Activated T-helper 1 cell treated with anti-CD3 and anti-CD28 coated beads, Interleukin-2, amount 50 U/mL, for 16 hours (primary cell): ENCODE measurements at places on chromosomes 2 and 18.

GRCh38 chr18:8659609-8660242 lies 45.6 kb upstream of the MTCL1 start:
- no peak for DNase-seq

DNA sequence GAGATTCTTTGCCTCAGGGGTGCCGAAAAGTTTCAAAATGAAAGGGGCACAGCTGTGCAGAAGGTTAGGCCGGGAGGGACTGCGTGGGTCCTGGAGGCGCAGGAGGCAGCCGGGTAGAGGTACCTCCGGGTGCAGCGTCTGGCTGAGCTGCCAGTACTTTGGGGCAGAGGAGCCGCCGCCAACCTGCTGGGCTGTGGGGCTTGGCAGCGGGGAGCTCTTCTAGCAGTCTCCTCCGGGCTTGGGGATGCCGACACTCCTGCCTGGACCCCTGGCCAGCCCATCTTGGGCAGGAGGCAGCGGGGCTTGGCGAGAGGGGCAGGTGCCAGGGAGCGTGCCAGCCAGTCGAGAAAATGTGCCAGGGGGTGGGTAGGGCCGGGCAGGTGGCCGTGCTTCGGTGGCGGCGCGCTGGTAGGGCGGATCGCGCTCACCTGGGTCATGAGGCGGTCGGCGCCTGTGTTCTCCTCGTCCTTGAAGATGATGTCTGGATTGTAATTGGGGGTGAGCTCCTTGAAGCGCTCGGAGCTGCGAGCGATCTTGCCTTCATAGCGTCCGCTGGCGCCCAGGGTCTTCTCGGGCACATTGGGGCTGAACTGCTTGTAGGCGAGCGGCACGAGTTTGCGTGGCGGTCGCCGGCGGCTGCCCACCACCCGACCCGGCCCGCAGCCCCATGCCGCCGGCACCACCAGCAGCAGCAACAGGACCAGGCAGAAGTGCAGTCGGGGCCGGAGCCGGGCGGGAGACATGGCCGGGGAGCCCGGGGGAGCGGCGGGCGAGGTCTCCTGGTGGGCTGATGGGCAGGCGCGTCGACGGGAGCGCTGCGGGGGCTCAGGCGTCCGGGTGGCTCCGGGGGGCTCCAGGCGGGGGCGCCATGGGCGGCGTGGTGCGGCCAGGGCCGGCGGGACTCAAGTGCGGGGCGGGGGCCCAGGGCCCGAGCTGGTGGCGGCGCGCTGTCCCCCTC lies 717 bp downstream of the IHH start:
- no peak for DNase-seq

- DNase-seq, result no peak
Measured at GRCh38 chr2:197873293-197873701, 68.9 kb downstream of the PLCL1 start.

DNA sequence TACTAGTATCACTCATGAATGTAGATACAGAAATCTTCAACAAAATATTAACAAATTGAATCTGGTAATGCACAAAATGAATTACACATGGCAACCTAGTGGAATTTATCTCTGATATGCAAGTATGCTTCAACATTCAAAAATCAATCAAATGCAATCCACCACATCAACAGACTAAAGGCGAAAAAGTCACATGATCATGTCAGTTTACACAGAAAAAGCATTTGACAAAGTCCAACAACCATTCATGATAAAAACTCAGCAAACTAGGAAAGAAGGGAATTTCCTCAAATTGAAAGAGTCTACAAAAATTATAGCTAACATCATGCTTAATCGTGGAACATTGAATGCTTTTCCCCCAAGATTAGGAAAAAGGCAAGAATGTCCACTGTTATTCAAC lies 150.5 kb upstream of the BCL2L11 start:
- DNase-seq, result no peak

GRCh38 chr2:209519906-209520305 lies 96.1 kb downstream of the MAP2 start:
- no peak for DNase-seq

- DNase-seq, result no peak
Measured at GRCh38 chr2:225103737-225104141, 61.5 kb upstream of the DOCK10 start.

DNA sequence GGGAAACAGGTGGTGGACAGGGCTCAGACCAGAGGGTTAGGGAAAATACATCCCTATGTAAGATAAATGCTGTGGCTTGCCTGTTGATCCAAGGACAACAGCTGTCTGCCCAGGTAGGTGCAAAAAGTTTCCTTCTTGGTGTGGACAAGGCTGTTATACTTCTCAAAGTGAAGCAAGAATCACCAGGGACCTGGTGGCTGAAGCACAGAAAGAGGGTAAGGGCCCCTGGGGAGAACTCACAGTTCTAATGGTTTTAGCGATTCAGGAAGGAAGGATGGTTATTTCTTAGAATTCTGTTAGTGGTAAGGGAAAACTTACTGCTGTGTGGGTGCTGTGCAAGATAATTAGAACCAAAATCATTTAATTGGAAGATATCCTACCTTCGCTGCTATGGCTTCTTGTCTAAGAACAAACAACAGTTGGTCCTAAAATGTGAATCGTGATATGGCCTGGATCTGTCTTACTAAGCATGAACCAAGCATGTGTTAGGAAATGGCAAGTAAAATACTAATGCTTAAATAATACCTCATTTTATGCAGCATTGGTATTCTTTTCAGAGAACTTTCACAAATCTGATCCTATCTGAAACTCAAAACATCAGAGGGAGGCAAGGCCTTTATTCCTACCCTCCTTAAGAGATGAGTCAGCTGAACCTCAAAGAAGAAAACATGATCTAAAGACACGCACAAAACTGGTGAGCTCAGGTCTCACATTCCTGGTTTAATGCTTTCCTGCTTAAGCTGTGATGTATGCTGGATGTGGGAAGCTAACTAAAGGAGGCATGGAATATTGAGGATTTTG lies 159.2 kb upstream of the THUMPD2 start:
- no peak for DNase-seq

- no peak for DNase-seq
Measured at GRCh38 chr2:146874260-146874658, 970.6 kb upstream of the ACVR2A start.

GRCh38 chr2:111035830-111036441 lies 84.8 kb upstream of the BCL2L11 start:
- DNase-seq, result no peak

- DNase-seq, result no peak
Measured at GRCh38 chr2:56100791-56101312, 82.9 kb upstream of the CCDC85A start.

DNA sequence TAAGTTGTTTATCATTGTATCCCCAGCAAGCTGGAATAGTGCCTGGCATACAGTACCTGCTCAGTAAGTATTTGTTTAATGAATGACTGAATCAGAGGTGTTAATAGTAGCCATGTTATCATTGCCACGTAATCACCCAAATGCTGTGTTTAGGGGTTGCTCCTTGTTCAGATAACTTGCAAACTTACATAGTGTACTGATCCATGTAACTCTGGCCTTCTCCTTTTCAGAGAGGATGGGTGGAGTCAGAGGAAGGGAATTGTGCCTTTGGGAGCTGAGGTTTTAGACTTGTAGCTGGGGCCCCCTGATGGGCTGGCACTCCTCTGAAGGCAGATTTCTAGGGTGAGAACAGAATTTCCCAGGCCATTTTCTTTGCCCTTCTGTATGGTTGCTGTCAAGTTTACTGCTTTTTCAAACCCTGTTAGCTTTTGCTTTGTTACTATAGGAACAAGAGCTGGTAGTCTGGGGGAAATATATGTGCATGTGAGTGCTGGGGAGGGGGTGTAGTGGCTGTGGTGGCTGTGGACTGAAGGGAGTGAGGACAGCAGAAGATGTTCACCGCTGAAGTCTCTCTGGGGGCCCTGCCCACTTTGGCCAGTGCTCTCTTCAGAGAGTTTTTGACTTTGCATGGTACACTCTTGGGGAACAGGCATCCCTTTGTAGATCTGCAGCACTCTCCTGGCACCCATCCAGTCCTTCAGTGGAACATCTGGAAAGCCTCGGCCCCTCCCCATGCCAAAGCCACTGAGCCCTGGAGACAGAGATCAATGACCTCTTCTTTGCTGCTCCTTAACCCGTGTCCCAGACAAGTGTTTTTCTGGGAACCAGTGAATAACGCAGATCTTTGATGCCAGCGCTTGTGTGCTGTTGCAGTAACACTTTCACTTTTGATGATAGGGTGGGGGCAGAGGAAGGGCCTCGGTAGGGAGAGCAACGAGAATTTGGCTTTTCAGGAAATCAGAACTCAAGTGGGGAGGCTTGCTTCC lies 209.0 kb downstream of the PRKCE start:
- no peak for DNase-seq

DNA sequence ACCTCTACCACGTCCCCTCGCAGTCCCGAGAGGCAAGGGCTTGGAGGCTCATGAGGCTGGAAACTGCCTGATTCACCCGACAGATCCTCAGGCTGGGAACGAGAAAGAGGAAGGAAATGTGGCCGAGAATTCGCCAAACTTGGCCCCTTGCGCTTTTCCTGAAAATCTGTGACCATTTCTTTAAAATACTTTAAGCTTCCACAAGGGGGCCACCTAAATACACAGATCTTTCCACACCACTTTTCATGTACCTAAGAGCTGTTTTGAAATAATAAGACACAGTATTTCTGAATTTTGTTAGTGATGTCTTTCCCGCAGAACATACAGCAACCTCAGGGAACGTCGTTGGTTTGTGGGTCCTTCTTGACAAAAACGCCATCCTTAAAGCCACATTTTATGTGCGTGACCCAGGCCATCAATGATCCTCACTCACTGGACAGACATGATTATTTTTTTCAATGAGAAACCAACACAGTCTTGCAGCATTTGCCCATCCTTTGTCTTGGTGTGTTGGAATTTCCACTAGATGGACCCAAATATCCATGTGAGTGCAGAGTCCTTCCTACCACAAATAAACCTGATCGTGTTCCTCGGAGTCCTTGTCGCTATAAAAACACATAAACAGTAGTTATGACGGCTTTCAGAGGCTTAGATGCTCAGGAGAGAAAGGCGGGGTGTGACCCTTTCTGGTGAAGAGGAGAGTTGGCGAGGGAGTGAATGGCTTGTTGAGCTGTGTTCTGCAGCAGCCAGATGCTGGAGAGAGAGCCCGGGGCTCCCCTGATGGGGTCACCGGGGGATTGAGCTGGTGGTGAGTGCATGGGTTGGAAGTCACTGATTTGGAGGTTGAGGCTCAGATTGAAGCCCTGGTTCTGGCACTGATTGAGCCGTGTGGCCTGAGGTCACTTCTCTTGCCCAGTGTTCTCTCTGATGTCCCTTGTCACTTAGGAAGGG lies 25.0 kb downstream of the DCDC2C start:
- no peak for DNase-seq

DNA sequence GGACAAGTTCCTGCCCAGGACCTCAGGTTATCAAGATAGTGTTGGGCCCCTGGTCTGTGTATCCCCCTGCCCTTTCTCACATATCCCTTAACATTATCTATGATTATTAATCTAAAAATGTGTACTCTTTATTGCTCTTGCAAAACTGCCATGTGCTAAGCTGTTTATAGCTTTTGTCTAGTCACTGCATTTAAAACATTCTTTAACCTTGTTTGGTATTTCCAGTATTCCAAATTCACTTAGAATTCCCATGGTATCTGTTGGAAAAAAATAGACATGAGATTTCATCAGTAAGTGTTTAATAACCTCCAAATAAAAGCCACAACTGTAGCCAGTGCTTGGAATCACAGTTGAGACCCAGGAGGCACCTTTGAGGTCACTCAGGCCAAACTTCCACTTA lies 16.2 kb upstream of the GLS start:
- no peak for DNase-seq

- DNase-seq, result no peak
Measured at GRCh38 chr2:39631718-39632117, 34.0 kb upstream of the TMEM178A start.

- no peak for DNase-seq
Measured at GRCh38 chr2:28063492-28063962, 173.0 kb downstream of the BABAM2 start.

GRCh38 chr18:73331212-73331772 lies 463.5 kb upstream of the NETO1 start:
- no peak for DNase-seq

- no peak for DNase-seq
Measured at GRCh38 chr2:119248751-119249150, 25.1 kb downstream of the STEAP3 start.

DNA sequence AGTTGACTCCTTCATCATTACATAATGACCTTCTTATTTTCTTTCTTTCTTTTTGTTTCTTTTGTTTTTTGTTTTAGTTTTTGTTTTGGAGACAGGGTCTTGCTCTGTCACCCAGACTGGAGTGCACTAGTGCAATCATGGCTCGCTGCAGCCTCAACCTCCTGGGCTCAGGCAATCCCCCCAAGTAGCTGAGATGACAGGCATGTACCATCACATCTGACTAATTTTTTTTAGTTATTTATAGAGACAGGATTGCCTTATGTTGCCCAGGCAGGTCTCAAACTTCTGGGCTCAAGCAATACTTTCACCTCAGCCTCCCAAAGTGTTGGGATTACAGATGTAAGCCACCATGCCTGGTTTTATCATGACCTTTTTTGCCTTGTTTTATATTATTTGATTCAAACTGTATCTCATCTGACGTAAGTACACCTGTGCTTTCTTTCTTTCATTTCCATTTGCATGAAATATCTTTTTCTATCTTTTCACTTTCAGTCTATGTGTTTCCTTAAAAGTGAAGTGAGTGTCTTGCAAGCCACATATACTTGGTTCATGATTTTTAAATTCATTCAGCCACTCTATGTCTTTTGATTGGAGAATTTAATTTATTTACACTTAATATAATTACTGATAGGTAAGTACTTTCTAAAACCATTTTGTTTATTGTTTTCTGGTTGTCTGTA lies 39.1 kb downstream of the SP100 start:
- no peak for DNase-seq

- DNase-seq, result no peak
Measured at GRCh38 chr2:240781471-240782220, 38.4 kb downstream of the KIF1A start.
